ENCODE measurements at places on chromosomes 2 and 18.

- DNase-seq: no peak
Measured at GRCh38 chr2:235539773-235540172, 45.9 kb downstream of the AGAP1 start.

DNA sequence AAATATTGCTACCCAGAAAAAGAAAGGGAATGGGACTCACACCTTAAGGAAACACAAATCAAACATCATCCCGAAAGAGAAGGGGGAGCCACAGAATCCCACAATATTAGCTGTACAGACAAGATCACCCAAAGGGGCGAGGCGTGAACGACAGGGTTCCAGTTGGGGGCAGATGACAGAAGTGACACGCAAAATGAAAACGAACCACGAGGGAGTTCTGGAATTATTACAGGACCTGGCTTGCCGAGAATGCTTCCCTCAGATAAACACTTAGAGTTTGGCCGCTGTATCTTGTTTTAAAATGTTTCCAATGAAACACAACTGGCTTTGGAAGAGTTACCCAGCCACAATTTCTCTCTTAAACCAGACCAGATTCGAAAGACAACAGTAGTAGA, 60.4 kb downstream of the C2orf76 start:
- DNase-seq: no peak

- no peak for DNase-seq
Measured at GRCh38 chr2:199875400-199875799, 24.4 kb upstream of the FTCDNL1 start.

DNA sequence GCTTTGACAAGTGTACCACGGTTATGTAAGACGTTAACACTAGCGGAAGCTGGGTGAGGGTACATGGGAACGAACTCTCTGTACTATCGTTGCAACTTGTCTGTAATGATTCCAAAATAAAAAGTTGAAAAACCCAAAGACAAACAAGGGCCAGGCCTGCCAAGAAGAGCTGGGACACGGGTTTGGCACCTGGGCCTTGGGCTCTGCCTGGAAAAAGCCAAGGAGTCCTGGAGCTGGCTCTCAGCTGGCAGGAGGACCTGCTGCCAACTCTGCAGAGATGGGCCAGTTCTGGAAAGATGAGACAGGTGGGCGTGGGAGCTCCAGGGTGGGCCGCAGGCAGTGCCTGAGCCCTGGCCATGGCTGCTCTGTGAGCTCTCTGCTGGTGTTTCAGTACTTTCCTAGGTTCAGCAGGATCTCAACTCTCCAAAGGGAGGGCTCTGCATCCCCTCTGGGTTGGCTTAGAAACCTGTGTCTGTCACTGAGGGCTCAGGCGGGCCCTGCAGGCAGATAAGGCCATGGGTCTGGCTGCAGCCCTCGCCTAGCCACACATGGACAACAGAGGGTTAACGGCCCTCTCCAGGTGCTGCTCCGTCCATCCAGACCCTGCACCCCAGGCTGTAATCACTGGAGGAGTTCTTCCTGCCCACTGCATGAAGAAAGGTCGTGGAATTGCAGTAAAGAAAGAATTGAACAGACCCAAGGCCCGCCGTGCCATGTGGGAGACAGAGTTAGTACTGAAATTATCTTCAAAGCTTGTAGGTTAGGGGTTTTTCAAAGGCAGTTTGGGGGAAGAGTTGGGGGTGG, 89.9 kb downstream of the RHOB start:
- DNase-seq: no peak

GRCh38 chr18:75429975-75430374, 2.5 kb upstream of the SMIM21 start:
- no peak for DNase-seq

- DNase-seq: no peak
Measured at GRCh38 chr18:13138420-13139139, 80.0 kb upstream of the LDLRAD4 start.

- no peak for DNase-seq
Measured at GRCh38 chr2:69646714-69647113, 3.2 kb upstream of the AAK1 start.

DNA sequence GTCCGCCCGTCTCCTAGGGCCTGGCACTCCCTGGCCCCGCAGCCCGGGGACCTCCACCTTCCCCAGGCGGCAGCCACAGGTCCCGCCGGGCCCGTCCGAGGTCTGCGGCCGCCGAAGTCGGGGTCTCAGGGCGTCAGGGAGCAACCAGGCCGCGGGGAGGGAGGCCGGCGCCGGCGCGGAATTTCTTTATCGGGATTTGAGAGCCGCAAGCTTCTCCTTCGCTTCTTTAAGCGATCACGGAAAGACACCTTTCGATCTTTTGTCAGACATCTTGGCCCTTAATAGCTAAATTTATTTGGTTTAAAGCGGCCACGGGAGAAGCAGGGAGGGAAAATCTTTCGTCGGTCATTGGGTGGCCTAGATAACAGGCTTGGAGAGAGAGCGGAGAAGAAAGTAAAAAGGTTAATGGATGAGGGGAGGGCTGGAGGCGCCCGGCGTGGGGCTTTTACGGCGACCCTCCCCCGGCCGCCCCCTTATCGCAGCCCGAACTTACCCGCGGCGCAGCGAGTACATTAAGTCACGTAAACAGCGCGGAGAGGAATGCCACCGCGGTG, 4.3 kb upstream of the GATA6 start:
- DNase-seq: no peak

- no peak for DNase-seq
Measured at GRCh38 chr2:16368328-16368727, 297.3 kb downstream of the CYRIA start.

DNA sequence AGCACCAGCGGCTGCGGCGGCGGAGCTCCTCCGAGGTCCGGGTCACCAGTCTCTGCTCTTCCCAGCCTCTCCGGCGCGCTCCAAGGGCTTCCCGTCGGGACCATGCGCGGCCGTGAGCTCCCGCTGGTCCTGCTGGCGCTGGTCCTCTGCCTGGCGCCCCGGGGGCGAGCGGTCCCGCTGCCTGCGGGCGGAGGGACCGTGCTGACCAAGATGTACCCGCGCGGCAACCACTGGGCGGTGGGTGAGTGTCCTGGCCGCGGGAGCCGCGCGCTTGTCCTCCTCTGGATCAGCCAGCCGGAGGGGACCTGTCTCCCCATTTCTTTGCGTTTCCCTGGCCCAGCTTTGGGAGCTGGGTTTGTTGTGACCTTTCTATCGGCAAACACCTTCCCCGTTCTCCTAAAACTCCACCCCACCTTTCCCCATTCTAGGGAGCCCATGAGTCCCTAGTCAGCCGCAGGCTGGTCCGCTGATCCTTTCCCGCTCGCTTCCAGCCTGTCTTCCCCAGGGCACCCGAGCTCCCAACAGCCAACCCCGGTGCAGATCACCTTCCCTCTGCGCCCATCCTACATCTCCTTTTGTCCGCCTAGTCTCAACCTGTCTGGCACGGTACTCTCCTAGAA, 316 bp downstream of the GRP start:
- DNase-seq: no peak

GRCh38 chr2:143476336-143477087, 347.3 kb downstream of the ARHGAP15 start:
- DNase-seq: no peak

DNA sequence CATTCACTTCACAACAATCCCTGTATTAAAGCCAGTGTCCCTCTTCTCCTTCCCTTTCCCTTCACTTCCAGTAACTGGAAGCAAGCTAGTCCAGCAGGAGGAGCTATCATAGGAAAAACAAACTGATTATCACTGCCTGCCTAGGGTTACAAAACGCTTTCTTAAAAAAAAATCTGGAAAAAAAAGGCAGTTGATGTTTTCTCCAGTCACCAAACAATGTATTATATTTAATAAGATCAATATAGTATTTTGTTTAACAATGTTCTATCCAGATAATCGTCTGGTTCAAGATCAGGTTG, 78.8 kb upstream of the ITGB6 start:
- DNase-seq: no peak

- DNase-seq: no peak
Measured at GRCh38 chr18:7459851-7460770, 107.0 kb upstream of the PTPRM start.

Measured in epithelial cell of esophagus (primary cell).